ENCODE measurements at places on chromosomes 2 and 18.

DNA sequence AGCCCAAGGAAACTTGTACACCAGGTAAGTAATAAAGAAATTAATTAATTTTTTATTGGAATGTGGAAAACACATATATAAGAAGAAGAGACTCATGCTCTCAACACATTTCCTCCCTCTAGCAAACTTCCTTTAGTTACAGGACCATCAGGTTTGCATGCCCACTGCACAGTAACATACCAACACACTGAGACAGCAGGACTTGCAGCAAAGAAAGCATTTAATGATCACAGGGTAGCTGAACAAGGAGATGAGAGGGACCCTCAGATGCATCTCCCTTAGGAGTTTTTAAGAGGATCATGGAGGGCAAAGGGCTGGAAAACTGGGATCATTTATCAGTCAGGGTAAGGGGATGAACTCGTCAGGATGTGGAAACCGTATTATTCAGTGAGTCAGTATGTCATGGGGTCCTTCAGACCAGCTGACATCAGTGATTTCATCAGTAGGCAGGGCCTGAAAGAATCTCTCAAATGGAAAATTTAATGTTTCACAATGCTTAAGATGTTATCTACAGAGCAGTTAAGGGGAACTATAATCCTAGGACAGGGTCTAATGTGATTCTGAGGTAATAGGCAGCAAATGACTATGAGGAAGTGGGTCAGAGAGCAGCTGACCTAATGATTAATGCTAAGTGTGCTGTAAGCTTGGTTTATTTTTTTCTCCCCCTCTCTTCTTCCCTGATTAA is 193.8 kb upstream of the RND3 start:
- DNase-seq: no peak

DNA sequence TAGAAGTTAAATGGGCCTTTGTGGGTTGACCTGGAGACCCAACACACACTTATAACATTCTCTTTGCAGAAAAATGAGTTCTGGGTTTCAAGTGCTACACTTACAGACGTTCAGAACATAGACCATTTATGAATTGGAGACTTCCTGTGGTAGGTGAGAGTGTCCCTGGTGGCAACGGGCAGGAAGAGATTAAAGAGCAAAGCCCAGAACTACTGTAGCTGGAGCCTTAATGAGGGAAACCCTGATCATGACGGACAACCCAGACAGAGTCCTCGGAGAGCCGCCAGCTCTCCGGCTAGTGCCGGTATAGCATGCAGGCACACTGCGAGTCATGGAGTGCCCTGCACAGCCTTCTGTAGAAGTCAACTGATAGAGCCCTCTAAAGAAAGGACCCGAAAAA is 44.5 kb upstream of the RMDN2 start:
- no peak for DNase-seq

GRCh38 chr2:239260546-239261327 is 140.1 kb downstream of the HDAC4 start:
- no peak for DNase-seq

DNA sequence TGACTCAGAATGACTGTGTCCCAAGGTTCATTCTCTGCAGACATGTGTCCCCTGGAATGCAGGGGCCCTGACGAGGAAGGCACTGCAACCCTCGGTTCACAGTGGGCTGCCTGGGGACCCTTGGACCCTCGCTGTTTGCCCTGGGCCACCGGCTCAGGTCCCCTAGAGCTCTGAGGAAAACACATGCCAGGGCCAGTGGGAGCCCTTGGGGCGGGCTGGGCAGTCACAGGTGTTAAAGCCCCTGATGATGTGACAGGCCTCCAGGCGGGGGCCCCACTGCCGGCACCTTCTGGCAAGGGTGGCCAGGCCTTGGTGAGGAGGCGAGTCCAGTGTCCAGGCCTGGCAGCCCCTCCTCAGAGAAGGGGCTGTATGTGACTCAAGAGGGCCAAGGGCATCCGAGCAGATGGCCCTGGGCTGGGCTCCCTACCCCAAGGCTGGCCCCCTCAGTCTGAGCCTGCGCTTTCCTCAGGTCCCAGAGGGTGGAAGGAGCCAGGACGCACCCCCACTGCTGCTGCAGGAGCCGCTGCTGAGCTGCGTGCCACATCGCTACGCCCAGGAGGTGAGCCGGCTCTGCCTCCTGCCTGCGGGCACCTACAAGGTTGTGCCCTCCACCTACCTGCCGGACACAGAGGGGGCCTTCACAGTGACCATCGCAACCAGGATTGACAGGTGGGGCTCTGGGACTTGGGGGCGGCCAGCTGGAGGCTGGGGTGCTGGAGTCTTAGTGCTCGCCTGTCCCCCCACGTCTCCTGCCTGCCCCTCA is 11.1 kb downstream of the CAPN10 start:
- no peak for DNase-seq

DNA sequence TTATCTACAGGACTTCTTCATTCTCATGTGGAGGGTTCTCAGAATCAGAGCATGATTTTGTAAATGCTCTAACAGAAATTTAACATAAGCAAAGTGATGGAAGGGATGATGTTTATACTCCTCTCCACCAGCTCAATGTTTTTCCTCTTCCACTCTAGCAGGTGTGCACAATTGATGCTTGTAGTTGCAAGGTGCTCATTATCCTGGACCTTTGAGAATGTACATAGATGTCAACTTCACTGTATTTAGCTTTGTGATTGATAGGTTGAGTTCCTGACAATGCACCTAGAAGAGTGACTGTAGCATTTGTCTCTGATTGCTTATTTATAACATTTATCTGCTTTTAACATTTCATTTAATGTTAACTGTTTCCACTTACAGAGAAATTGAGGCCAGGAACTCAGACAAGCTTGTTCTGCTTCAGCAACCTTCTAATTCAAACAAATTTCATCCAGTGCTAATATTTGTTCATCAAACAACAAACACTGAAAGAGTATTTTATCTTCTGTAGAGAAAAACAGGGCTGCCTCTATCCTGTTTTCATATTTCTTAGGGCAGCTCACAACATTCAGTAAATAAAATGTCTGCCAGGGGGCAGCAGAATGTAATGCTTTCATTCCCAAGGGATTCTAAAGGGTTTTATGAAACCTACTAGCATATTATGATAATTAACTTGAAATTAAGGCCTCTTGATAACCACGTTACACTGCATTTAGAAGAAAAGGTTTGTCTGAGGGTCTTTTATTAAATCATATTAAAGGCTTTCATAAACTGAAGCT is 127.9 kb upstream of the NOL4 start:
- DNase-seq: no peak

DNA sequence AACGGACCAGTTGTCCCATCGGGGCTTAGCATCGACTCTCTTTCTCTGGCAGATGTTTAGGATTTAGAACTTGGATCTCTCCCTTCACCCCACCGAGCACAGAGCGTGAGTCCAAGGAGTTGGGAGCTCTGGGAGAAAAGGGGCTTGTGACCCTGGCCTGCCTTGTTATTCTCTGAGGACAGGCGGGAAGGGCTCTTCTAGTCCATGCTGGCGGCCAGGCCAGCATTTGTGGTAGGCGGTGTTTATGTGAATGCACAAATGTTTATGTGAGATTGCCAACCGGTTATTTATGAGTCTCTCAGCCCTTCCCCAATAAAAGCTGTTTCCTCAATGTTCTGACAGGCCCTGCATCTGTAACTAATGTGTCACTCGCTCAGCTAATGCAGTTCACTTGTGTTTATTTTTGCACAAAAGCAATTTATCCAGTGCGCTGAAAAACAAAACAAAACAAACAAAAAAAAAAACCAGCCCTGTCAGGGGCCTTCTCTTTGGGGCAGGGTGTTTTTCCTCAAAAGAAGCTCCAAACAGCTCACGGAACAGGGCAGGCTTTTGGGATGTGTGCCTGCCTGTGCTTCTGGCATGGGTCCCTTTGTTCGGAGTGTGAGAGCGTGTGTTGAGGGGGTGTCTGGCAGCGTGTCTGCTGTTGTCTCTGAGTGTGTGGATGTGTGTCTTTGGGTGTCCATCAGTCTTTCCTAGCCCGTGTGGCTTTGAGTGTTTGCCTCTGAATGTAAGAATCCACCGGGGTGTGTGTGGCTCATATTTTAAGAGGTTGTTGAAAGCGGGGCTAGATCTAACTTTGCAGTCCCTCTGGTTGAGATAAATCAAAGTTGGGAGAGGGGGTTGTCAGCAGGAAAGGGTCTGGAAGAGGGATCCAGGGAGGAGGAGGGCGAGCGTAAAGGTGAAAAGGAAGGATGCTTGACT is 52.8 kb upstream of the HAAO start:
- no peak for DNase-seq

GRCh38 chr2:200362202-200362917 is 55.9 kb downstream of the SPATS2L start:
- no peak for DNase-seq

GRCh38 chr2:12334412-12334966 is 382.2 kb upstream of the TRIB2 start:
- no peak for DNase-seq

DNA sequence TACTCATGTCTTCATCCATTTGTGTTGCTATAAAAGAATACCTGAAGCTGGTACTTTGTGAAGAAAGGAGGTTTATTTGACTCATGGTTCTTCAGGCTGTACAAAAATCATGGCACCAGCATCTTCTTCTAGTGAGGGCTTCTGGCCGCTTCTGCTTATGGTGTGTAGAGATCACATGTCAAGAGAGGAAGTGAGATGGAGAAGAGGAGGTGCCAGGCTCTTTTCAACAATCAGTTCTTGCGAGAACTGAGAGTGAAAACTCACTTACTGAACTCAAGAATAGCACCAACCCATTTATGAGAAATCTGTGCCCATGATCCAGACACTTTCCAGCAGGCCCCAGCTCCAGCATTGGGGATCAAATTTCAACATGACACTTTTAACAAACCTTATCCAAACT is 30.0 kb upstream of the BARD1 start:
- DNase-seq: no peak

DNA sequence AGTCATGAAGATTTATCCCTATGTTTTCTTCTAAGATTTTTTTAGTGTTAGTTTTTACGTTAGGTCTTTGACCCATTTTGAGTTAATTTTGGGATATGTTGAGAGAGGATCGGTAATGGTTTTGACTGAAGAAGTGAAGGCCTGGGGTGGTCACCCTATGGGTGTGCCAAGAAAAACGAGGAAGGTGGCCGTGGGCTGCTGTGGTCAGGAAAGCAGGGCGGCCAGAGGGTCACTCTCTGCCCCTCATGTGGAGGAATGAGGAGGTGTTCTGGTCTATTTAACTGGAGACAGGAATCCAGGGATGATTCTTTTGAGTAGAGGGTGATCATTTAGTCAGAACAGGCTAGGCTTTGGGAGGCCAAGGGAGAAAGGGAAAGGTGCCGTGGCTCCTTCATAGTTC is 50.7 kb downstream of the MYO7B start:
- no peak for DNase-seq

DNA sequence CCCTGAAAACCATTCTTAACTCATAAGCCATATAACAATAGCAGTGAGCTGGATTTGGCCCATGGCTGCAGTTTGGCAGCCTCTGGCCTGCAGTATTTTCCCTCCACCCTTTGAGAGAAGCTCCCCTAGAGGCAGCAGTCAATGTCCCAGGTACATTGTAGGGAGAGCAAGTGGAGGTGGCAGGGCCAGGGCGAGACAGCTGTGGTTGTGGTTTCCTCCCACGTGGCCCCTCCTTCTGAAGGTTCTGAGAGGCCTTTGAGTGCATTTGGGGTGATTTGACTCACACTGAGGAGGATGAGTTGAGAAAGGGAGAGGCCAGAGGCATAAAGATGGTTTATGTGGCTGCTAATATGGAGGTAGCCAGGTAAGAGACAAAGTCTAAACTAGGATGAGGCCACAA is 45.5 kb upstream of the LDAH start:
- peak; percentile 51 for DNase-seq

GRCh38 chr2:27461118-27461517 is 18.9 kb downstream of the KRTCAP3 start:
- no peak for DNase-seq

DNA sequence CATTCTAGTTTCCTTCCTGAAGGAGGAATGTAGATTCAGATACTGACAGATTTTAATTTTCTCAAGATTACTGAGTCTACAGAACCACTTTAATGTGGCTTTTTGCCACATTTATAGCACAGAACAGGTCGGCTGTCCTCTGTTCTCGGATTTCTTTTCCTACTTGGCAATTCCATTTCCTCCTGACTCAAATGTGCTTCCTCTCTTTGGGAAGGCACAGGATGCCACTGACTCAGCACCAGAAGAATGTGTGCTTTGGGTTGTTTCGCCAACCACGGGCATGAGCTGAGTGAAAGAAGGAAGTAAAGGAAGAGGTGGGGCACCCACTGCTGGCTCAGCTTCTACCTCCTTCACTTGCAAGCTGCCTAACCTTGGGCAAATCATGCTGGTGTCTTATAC is 970.6 kb upstream of the ACVR2A start:
- DNase-seq: no peak

DNA sequence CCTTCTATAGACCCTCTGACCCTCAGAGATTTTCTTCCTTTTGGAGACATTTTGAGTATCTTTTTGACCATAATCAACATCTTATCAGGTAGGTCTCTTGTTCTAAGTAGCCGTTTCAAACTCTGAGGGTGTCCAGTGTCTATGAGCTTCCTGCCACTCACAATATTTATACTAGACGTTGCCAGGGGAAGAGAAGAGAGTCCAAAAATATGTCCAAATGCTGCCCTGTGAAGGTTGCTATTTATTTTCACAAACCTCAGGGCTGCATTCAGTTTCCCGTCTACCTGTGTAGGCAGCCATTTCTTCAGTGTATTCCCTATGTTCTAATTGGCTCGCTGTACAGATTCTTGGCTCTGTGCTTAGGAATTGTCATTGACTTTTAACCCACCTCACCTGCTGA is 986 bp upstream of the DSG1 start:
- no peak for DNase-seq

GRCh38 chr2:26605195-26605998 is 35.8 kb downstream of the CIB4 start:
- DNase-seq: peak; percentile 21

DNA sequence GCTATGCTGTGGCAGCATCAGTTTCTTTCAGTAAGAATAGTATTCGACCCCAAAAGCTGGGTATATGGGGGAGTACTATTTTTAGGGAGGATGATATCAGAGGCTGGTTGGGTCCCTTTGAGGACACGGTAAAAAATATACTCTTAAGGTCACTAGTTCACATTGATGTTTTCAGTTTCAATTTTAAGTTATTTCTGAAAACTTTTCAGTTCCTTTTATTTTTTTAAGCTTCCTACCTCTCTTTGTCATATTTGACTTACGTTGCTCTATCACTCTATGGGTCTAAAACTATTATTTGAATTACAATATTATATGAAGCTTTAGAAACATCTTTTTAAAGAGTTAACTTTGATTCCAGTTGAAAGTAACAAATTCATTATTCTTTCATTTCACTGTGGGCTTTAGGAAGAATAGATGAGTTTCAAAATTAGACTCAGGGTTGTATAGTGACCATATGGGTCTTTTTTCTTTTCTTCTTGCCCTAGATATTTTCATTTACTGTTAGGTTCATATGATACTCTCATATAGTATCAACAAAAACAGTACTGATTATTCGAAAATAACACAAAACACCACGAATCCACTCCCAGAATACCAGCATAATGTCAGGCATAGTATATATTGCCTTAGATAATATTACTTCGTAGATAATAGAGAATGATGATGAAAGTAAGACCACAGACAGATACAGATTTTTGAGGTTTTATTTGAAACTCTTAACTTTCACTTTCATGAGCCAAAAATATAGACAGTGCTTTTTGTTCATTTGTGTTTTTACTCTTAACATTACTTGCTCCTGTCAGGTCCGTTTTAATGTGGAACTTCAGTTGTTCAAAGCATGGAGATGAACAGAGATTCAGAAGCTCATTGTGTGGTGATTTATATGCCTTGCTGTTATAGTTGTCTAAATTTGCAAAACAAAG is 9.8 kb downstream of the RMDN2 start:
- DNase-seq: no peak

GRCh38 chr2:40827392-40827791 is 375.5 kb upstream of the SLC8A1 start:
- no peak for DNase-seq
